ENCODE measurements at places on chromosomes 4 and X. TPM values are rescaled to one million over a fixed set of nuclear protein-coding genes. Genes with fewer than 3 reads are reported as not detected.

DNA sequence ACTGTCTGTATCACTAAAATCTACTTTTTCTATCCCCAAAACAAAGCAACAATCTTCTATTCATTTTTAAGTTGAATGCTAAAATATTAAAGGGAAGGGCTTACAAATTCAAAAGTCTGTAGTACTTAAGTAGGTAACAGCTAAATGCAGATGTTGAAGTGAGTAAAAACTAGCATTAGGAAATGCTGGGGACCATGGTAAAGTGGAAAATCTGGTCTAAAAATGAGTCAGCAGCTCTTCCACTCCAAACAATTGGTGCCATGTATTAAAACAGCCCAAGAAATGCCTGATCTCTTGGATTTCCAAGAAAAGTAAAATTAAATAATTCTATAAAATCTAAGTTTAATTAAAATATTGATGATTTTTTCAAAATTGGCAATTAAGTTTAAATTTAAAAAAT lies 73.3 kb upstream of the PPP3CA start:
- DNase-seq: no peak
- H3K36me3 ChIP-seq: no peaks in the 10 kb centered on the region

DNA sequence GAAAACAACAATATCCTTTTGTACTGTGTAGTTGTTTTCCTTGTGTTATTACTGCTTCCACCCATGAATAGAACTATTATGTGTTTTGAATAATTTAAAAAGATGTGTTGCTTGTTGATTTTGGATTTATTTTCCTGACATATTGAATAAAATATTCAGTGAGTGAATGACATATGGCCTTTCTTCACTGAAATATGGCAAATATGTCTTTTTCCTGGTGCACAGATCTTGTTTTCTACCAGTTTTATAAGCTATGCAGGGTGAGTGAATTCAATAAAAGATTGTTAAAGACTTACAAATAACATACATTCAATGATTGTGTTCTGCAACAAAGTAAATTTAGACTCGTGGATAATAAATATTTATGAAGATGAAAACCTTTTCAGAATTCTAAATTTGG lies 1216.3 kb upstream of the ADGRL3 start:
- H3K27me3 ChIP-seq: no peaks in the 10 kb centered on the region
- no peaks in the 10 kb centered on the region for H3K4me1 ChIP-seq
- H3K4me3 ChIP-seq: no peak overlapping the region
- DNase-seq: no peak

- no peaks in the 10 kb centered on the region for H3K27me3 ChIP-seq
- no peaks in the 10 kb centered on the region for H3K36me3 ChIP-seq
- no peak overlapping the region for H3K4me3 ChIP-seq
- no peaks in the 10 kb centered on the region for H3K4me1 ChIP-seq
These were observed 201.3 kb upstream of the CTSO start for GRCh38 chr4:156154978-156155377.

- no peaks in the 10 kb centered on the region for H3K4me1 ChIP-seq
- DNase-seq: no peak
- no peaks in the 10 kb centered on the region for H3K36me3 ChIP-seq
- H3K4me3 ChIP-seq: no peak overlapping the region
- H3K27ac ChIP-seq: no peak overlapping the region
- peaks cover 34% of the 10 kb centered on the region for H3K27me3 ChIP-seq
These were observed 13.5 kb downstream of the DCHS2 start for GRCh38 chr4:154478128-154478527.

GRCh38 chr4:48546336-48546735 lies 56.3 kb downstream of the ZAR1 start:
- H3K4me1 ChIP-seq: no peaks in the 10 kb centered on the region
- peaks cover 83% of the 10 kb centered on the region for H3K36me3 ChIP-seq
- no peak overlapping the region for H3K27ac ChIP-seq
- no peak for DNase-seq

GRCh38 chr4:143616771-143617170 lies 83.7 kb downstream of the FREM3 start:
- no peak overlapping the region for H3K4me3 ChIP-seq
- H3K27ac ChIP-seq: no peak overlapping the region
- H3K27me3 ChIP-seq: peaks cover 22% of the 10 kb centered on the region
- H3K4me1 ChIP-seq: no peaks in the 10 kb centered on the region
- no peak for DNase-seq

GRCh38 chr4:152559641-152560040 lies 23.7 kb upstream of the FBXW7 start:
- no peaks in the 10 kb centered on the region for H3K27me3 ChIP-seq
- no peaks in the 10 kb centered on the region for H3K36me3 ChIP-seq
- H3K4me3 ChIP-seq: no peak overlapping the region
- no peak for DNase-seq
- H3K27ac ChIP-seq: peak overlapping the region; percentile 31

- H3K36me3 ChIP-seq: no peaks in the 10 kb centered on the region
- no peaks in the 10 kb centered on the region for H3K27me3 ChIP-seq
- no peak overlapping the region for H3K27ac ChIP-seq
These were observed 97.3 kb upstream of the DCLK2 start for GRCh38 chr4:149980941-149981340.

DNA sequence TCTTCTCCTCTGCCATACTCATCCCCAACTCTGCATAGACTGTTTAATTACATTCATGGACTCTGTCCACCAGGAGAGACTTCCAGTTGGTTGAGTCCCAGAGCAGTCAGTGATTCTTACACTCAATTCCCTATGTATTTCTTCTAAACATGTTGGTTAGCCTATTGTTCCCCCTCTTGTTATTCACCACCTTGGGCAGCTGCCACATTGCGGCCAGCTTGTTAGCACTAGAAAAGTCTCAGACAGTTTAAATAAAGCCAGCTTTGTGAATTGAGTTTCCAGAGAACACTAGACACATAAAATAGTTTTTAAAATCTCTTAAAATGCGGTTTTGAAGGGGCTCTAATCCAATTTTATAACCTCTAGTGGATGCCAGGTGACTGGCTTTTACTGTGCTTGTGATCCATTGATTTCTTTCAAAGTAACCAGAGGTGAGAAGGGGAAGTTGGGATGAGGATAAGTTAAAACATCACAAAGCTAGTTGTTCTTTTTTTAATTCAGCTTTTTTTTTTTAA lies 827.7 kb downstream of the FSTL5 start:
- H3K4me1 ChIP-seq: no peaks in the 10 kb centered on the region
- H3K4me3 ChIP-seq: no peak overlapping the region
- H3K27me3 ChIP-seq: no peaks in the 10 kb centered on the region
- no peak overlapping the region for H3K27ac ChIP-seq

GRCh38 chrX:56563231-56564161 lies at the start of gene UBQLN2:
UBQLN2 (plus strand) TSS chrX:56563627; CDS start chrX:56563874, 247 bp downstream.
- H3K27me3 ChIP-seq: no peaks in the 10 kb centered on the region
- H3K4me3 ChIP-seq: peak within 1 kb of the TSS; percentile 88
- peak; percentile 61 for DNase-seq
- peak within 1 kb of the TSS; percentile 96 for H3K27ac ChIP-seq

GRCh38 chrX:10110984-10111363 lies 45.8 kb upstream of the CLCN4 start:
- H3K4me3 ChIP-seq: peak overlapping the region; percentile 84
- DNase-seq: no peak
- H3K36me3 ChIP-seq: peaks cover 14% of the 10 kb centered on the region
- H3K27me3 ChIP-seq: no peaks in the 10 kb centered on the region
- H3K27ac ChIP-seq: peak overlapping the region; percentile 99

DNA sequence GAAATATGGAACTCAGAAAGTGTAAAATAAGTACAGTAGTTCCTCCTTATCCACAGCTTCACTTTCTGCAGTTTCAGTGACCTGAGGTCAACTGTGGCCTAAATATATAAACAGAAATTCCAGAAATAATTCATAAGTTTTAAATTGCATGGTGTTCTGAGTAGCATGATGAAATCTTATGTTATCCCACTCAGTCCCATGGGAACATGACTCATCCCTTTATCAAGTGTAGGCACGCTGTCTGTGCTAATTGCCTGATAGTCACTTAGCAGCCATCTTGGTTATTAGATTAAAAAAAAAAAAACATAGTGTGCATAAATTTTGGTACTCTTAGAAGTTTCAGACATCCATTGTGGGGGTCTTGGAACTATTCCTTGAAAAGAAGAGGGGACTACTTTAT lies 983.4 kb upstream of the ADGRL3 start:
- no peaks in the 10 kb centered on the region for H3K27me3 ChIP-seq
- H3K4me3 ChIP-seq: no peak overlapping the region
- H3K36me3 ChIP-seq: no peaks in the 10 kb centered on the region
- no peak overlapping the region for H3K27ac ChIP-seq

The P2RY10 gene
- total RNA-seq: 80.5 TPM

The PCDH7 gene
- total RNA-seq: not detected

The CXCL1 gene
- total RNA-seq: not detected

The CITED1 gene
- total RNA-seq: not detected

Data from activated B cell treated with CpG ODN at 0.5 μM for 24 hours (primary cell).